ENCODE measurements at places on chromosomes 2 and 18.

- no peak for DNase-seq
These were observed 76.8 kb upstream of the SLC14A2 start for GRCh38 chr18:45538444-45538843.

- no peak for DNase-seq
These were observed 255.3 kb downstream of the SH3BP4 start for GRCh38 chr2:235206980-235207579.

DNA sequence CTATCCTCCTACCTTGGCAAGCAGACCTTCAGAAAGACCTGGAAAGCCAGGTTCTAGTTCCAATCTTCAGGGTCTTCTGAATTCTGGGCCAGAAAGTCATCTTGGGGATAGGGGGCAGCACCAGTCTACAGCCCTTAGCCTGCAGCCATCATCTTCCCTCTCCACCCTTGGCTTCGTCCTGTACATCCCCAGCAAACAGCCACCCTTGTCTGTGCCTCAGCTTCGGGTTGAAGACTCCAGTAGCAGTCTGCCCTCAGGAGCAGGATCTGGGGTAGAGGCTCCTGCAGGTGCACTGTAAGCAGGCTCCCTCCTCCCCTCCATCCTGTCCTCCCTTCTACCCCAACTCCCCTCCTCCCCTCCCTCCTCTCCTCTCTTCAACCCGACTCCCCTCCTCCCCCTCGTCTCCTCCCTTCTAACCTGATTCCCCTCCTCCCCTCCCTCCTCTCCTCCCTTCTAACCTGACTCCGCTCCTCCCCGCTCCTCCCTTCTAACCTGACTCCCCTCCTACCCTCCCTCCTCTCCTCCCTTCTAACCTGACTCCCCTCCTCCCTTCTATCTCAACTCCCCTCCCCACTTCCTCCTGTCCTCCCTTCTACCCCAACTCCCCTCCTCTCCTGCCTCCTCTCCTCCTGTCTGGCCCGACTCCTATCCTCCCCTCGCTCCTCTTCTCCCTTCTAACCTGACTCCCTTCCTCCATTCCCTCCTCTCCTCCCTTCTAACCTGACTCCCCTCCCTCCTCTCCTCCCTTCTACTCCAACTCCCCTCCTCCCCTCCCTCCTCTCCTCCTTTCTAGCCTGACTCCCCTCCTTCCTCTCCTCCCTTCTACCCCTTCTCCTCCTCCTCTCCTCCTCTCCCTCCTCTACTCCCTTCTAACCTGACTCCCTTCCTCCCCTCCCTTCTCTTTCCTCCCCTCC is 90.1 kb upstream of the SMAD2 start:
- DNase-seq: no peak

DNA sequence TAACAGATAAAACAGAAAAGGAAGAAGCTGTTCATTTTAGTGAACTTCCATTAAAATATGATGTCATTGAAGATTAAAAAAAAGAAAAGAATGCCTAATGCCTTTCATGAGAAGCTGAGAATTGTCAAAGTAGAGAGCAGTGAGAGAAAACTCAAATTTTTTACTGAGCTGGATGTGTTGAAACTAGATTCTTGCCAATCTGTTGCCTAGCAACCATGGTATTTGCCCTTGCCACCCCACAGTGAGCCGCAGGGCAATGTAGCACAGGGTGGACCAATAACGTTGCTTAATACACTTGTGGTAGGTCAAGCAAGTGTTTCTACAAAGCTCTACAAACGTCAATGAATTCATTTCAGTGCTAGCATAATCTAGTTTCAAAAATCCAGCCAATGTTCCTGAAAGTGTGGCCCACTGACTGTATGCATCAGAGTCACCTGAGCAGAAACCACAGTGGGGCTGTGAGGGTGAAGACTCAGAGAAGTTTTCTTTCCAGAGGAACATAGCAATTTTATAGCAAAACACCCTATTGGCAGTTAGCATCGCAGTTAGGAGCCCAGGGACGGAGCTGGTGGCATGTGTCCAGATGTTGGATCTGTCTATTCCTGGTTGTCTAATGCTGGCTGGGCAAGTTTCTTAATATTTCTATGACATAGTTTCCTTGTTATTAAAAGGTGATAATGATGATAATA is 132.2 kb downstream of the DOCK10 start:
- no peak for DNase-seq

DNA sequence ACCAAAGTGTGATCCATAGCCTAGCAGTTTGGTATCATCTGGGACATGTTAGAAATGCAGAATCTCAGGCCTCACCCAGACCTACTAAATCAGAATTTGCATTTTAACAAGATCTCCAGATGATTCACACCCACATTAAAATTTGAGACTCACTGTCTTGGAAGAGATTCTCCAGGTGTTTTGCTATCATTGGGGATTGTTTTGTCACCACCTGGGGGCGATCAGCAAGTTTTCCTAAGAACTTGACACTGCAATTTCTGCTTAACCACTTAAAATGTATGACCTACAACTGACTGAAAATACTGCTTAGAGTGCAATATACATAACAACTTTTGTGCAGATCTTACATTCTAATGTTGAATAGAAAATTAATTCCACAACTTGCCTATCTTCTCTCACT is 18.9 kb upstream of the ITGA4 start:
- no peak for DNase-seq

- peak; percentile 65 for DNase-seq
These were observed at the start of gene CYRIA for GRCh38 chr2:16665748-16666448. CYRIA (minus strand) TSS chr2:16665834; CDS start chr2:16588119, 77,715 bp downstream.

GRCh38 chr2:219057709-219058540 is 2.8 kb downstream of the IHH start:
- peak; percentile 75 for DNase-seq

DNA sequence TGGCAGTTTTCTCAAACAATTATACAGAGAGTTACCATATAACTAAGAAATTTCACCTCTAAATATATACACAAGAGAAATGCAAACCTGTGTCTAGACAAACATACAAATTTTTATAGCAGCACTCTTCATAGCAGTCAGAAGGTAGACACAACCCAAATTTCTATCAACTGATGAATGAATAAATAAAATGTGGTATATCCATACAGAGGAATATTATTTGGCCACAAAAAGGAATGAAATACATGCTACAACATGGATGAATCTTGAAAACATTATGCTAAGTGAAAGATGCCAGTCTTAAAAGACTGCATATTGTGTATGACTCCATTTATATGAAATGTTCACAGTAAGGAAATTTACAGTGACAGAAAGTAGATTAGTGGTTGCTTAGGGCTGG is 30.6 kb upstream of the KDM3A start:
- no peak for DNase-seq

DNA sequence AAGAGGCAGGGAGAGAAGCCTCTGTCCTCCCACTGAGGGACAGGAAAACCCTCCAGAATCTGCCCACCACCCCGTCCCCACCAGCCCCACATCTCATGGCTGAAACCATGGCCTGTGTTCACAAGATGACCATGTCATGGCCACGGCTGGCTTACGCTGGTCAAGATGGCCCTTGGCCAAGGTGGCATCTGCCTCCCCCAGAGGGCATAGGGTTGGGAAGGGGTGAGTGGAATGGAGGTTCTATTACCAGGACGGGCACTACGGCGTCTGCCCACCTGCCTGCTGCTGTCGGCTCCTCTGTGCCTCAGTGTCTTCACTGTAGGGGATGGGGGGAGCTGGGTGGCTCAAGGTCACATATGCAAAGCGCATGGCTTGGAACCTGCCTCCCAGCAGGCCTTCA is 19.8 kb downstream of the ODC1 start:
- DNase-seq: no peak

DNA sequence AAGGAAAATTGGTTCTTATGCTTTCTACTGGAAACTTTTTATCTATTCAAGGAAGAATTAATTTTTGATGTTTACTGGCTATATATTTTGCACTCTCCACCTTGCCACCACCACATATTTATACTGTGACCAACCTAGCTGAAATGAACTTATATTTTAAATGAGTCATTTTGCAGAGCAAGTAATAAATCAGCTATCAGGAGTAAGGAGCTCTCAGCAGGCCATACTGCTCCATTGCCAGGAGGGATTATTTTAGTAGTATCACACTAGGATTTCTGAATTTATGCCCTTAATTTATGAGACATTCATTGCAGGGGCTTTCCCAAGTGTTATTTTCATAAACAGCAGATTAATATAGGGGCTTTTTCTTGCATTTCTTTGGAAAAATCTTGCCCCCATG is 125.8 kb upstream of the CYP1B1 start:
- no peak for DNase-seq

DNA sequence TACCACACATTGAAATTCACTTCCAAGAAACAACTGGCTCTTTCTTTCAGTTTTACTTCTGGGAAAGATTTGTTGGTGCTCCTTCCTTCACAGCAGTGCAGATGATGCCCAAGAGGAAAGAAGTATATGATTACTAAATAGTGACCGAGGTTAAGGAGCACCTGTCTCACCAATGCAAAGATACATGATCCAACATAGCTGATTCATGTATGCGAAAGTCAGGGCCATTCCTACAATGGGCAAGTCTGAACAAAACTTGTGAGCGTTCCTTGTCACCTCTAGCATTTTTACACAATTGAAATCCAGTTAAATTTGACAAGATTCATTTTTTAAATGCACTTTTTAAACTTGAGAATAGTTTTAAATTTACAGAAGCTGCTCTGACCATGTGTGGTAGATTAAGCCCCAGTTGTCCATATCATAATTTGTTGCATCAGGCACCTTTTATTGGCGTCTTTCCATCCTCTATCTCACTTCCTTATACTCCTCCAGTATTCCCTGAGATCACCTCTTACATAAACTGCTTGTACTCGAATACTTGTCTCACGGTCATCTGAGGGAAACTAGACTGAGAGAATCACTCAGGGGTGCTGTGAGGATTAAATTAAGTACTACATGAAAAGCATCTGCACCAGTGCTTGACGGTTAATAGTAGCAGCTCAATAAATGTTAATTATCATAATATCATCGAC is 438.8 kb upstream of the CDH20 start:
- no peak for DNase-seq

DNA sequence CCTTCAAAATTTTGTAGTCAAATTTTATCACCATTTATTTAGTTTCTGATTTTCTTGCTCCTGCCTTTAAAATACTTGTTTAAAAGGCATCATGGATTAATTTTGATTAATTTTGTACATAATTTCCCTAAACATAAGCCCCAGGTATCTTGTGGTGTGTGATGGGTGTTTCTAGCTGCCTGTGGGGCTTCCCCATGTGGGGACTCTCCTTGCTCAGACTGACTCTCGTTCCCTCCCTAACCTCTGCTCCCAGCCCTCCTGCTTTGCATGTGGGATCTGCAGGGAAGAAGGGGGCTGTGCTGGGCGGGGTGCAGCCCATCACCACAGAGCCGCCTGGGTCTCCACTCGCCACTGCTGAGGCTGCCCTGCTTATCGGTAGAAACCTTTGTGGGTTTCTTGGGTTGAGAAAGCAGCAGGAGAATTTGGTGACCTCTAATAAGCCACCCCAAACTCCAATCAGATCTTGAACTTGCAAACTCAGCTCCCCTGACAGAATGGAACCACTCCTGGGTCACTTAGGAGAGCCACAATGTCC is 72.5 kb downstream of the MRPS9 start:
- DNase-seq: no peak

DNA sequence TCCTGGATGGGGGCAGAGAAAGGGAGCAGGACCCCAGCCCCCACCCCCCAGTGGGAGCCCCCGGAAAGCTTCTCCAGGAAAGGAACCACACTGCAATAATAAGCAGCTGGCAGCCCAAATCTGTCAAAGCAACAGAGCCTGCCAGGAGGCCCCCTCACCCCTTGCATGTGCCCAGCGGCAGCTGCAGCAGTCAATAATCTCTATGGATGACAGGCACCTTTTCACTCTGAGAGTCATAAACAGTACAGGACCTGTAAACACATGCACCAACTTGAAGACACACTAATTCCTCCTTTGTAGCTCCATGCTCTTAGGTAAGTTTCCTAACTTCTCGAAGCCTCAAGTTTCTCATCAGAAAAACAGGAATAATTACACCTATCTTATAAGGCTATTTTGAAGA is 26.2 kb upstream of the KDM3A start:
- no peak for DNase-seq

GRCh38 chr2:16478434-16479210 is 187.0 kb downstream of the CYRIA start:
- no peak for DNase-seq

DNA sequence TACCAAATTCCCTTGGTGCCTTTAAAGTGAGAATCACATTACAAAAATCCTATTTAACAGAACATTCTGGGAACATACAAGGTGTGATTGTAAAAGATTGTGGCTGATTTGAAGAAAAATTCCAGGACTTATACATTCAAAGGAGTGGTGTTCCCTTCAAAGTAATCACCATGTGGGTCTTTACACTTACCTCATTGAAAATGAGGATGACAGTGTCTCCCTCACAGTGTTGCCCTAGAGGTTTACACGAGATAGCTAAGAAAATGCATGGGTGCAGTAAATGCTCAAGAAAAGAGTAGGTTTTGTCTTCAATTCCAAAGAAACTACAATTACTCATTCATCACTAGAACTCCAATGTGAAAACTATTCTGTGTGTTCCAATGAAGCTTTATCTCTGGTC is 331.5 kb downstream of the SLC4A3 start:
- no peak for DNase-seq

DNA sequence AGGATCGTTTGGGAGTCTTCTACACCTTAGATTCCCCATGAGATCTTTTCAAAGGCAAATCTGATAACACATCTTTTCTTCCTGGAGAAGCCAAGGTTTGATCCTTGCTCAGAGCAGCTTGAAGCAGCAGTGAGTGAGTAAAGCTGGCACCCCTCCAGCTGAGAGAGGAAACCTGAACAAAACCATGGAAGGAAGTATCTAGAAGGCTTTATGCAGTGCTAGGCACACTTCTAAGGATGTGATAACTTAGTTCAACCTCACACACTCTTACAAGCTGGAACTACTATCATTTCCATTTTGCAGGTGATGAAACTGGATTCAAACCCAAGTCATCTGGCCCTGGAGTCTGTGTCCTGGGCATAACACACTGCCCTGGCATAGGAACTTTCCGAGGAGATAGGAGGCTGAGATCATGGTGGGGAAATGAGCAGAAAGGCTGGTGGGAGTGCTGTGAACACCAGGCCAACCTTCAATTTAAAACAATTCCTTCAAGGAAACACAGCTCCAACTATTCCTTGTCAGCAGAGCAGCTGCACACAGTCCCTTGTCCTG is 71.2 kb downstream of the CTAGE1 start:
- no peak for DNase-seq

- no peak for DNase-seq
These were observed 111.4 kb downstream of the DYSF start for GRCh38 chr2:71564790-71565189.

DNA sequence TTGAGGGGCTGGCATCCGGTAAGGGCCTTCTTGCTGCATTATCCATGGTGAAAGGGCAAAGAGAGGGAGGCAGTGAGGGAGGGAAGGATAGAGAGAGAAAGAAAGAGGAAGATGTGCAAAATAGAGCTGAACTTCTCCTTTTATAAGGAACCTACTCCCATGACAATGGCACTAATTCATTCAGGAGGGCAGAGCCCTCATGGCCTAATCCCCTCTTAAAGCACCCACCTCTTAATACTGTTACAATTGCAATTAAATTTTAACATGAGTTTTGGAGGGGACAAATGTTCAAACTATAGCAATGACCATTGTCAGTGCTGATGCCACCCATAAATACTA is 60.2 kb downstream of the CXCR4 start:
- DNase-seq: no peak

Data from cerebellum (tissue), 4 donors.